ENCODE measurements at places on chromosomes 5 and 9.

- no peak for DNase-seq
Measured at GRCh38 chr5:137754961-137755762, 999 bp upstream of the HNRNPA0 start.

GRCh38 chr5:110256298-110256697, 470.2 kb downstream of the TMEM232 start:
- DNase-seq = no peak

GRCh38 chr5:126234563-126235195, 188.5 kb upstream of the GRAMD2B start:
- DNase-seq = no peak

- DNase-seq = no peak
Measured at GRCh38 chr9:70405808-70406433, 8.5 kb downstream of the KLF9 start.

DNA sequence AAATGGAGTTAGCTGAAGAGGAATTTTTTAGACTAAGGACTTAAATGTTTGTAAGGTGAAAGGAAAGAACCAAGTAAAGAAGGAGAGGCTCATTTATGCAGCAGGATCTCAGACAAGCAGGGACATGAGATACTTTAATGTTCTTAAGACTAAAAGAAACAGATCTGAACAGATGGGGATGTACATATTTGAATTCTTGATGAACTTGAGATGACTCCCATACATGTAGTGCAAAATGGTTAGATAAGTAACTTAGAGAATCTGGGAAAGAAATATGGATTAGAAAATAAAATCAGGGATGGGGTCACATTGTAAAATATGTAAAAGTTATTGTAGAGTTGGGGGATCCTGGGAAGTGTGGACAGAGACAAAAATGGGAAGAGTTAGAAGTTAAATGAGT, 27.1 kb upstream of the PSAT1 start:
- no peak for DNase-seq

DNA sequence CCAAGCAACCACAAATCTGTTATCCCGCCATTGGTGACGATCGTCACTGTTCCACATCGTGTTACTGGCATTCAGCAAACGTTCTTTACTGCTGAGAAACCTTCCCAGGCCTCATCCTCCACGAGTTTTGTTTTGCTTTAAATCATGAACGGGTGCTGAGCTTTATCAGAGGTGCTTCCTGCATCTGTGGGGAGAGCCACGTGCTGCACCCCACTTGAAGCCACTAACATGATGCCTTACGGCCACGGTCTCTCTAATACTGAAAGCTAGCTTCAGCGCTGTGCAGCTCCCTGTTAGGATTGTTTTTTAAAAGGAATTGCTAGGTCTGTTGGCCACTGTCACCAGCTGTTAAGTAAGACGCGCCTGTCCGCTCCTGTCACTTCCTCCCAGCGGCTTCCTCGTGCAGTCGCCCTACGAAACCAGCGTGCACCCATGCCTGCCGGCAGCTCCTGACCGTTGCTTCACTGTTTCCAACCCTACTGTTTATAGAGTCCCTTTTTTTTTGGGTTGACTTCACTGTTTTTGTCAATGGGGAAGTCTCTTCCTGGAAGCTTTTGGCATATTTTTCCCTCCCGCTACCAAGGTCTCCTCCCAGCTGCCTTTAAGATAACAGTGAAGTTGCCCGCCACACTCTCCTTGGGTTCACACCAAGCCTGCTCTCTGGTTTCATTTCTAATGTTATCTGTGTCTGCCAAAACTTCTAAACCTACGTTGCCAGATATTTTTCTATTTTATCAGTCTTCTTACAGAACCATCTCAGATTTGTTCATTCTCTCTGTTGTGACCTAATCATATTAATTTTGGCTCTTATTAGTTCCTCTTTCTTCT, 20.3 kb downstream of the LPCAT1 start:
- DNase-seq = no peak

- no peak for DNase-seq
Measured at GRCh38 chr9:130450344-130451003, 5.7 kb downstream of the ASS1 start.

DNA sequence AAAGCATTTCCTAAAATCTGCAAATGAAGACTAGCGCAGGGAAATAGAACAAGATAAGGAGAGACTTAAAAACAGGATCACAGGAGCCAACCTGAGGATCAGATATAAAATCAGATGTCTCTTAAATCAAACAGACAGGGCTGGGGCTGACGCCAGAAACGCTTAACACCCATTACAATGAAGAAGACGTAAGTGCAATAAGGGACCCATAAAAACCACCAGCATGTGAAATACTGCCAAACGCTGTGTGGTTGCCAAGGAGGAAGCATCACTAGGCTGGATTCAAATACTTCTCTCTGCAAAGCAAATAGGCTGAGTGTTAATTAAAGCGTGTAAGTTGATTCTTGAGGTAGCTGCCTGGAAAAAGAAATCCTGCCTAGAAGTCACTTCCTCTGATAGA, 74.4 kb upstream of the ATP10B start:
- DNase-seq = no peak

DNA sequence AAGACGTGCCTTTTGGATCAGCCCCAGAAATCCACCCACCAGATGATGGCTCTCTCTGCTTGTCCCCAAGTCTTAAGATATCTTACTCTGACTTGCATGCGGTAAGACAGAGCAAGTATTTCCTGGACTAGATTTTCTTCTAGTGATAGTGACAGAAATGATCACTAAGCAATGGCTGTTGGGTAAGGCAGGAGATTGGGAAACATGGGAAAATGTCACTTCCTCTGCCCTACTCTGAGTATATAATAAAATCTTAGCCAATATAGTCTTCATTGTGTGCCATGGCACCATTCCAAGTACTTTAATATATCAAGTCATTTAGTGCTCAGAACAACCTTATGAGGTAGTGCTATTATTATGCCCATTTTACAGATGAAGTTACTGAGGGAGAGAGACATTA, 31.0 kb upstream of the GNA14 start:
- no peak for DNase-seq

DNA sequence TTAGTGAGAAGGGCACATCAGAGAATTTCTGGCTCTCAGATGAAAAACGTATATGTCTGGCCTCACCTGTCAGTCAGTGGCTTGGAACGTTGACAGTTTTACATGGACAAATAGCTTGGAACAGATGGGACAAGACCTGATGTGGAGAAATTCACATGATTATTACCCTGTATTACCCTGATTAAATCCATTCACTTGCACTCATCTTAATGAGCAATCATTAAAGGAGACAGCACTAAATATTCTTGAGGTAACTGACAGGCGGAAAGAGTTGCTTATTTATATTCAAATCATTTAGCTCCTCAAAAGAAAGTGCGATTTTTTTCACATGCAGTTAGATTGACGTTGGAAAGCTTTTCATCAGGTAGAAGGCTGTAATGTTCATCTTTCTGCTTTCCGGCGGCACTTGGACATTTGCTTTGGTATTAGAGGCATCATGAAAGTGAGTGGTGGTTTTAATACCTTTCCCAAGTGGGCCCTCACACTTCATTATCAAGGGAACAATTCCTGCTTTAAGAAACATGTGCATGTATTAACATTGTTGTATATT, 11.7 kb upstream of the TAS2R1 start:
- DNase-seq = no peak

GRCh38 chr5:67732471-67732870, 483.1 kb upstream of the PIK3R1 start:
- no peak for DNase-seq

GRCh38 chr9:18747595-18747994, 273.6 kb downstream of the ADAMTSL1 start:
- DNase-seq = no peak

DNA sequence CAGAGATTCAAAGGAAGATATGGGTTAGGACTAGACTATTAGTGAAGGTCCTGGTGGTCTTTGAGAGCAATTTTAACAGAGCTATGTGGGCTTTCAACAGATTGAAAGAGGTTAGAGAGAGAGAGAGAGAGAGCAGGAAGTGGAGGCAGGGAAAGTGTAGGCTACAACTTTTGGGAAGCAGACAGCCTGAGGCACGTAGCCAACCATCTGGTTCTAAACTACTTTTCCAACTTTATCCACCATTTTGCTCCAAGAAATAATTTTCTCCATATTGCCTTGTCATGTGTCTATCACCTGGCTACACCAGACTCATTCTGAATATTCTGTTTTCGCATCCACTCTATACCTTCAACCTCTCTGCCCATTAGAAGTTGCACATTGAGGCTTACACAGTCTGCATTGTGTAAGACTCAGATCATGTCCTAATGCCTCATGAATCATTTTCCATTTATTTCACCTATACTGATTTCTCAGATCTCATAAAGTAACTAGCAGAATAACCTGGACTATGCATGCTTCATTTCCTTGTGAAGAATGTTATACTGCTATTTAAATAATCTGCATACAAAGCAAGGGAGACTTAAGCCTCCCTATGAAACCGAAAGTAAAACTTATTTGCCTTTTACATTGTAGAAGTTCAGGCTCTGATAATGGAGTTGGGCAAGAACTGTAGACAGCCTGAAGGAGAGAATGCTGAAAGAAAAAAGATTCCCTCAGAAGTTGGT, 235.6 kb downstream of the ELAVL2 start:
- no peak for DNase-seq

- no peak for DNase-seq
Measured at GRCh38 chr9:114914139-114914538, 16.3 kb downstream of the TNFSF8 start.

DNA sequence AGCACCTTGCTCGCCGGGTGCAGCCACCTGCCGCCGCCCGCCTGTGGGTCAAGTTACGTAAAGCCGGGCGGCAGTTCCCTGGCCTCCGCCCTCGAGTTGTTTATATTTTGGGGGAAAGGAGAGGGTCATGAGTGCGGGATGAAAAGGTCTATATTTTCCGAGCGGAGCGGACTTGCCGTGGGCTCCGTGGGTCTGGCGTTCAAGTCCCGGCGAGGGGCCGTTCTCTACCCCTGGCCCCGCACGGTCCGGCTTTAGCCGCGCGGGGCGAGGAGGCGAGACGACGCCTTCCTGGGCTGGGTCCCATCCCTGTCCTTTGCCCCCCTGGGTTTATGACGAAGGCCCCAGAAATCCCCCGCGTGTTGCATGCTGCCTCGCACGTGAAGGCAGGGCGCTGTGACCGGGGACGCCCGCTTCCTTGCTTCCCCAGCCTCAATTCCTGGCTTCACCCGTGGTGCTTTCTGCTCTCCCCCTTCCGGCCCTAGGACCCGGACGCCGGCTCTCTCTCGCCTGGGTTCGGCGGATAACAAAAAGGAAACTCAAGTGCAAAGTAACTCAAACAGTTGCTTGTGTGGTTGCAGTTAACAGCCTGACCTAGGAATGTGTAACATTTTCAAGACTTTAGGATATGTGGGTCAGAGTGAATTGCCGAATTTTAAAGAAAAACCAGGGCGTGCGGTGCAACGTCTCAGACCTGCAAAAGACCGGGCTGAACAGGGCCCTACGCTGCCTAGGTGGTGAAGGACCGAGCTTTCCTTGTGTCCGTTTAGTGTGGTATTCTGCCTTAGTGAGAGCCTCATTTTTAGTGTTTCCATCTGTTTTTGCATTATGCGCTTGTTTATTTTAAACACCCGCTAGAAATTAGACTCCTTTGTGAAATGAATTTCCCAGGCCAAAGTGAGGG, 810 bp downstream of the VPS13A start:
- peak; percentile 27 for DNase-seq

GRCh38 chr5:14937254-14937653, 65.7 kb upstream of the ANKH start:
- no peak for DNase-seq

- DNase-seq = no peak
Measured at GRCh38 chr5:2502970-2503594, 248.4 kb downstream of the IRX2 start.

DNA sequence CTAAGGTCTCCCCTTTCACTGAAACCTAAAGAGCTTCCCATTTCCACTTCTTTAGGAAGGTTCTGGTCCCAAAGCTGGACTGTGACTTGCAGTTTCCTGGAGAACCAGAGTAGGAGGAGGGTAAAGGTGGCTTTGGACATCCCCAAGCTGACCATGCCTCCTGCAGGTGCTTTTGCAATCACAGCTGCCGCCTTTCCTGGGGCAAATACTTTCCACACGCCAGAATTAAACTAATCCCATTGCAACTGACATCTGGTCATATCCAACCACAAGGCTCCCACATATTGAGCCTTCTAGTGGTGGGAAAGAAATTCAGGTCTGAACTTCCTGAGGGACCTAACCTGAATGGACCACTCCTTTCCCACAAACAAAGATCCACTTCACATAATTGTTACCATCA, 92.7 kb downstream of the NRG2 start:
- no peak for DNase-seq

DNA sequence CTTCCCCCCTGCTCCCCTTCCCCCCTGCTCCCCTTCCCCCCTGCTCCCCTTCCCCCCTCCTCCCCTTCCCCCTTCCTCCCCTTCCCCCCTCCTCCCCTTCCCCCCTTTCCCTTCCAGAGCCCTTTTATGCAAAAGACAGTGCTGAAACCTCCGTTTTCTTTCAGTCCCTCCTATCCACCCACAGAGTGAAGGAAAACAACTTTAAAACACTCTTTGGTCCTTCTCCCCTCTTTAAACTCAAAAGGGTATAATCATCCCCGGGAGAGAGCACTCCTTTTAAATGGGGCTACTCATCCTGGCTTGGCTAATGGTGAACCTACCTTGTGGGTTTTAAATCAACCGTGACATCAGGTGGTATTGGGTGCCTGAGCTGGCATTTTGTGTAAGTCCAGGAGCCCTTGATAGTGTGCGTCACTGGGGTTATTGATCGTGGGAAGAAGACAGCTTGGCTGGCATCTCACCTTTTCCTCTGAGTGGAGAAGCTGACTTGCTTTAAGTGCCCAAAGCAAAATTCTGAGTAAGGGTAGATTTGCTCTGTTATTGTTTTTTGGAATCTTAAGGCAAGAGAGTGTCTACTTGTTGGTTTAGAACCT, 2.7 kb downstream of the LARP1 start:
- DNase-seq = peak; percentile 50

DNA sequence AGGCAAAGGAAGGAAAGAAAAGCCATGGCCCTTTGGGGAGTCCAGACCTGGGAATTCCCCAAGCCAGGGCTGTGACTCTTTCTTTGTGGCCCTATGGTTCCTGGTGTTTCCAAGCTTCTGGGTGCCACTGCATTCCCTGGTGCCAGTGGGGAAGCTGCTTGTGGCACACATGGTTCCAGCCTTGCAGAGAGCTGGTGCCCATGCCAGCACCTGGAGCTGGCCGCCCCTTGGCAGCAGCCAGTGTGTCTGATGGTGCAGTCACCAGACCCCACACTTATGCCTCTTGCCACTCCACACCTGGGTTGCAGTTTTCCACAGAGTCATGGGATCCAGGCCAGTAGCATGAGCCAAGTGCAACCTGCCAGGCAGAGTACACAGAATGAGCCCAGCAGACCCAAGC, 1495.3 kb upstream of the NUDT12 start:
- DNase-seq = no peak

DNA sequence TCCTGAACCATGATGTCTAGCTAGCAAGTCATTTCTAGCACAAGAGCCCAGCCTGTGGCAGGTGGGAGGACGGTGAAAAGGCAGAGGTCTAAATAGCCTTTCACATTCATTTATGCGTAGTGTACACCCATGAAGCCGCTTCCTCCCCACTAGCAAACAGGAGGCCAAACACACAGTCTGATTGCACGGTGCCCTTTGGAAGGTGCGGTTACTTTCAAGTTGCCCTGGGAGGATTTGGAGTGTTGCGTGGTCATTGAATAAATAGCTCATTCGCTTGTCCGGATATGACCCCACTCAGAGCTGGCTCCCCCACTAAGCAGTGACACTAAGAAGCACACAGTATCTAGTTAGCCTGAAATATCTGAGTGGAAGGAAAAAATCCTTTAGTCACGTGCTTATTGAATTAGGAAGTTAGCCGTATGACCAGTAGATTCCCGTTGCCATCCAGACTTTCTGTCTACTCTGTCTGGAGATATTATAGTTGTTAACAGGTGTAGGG, 664 bp upstream of the ARSB start:
- DNase-seq = peak; percentile 28

- DNase-seq = no peak
Measured at GRCh38 chr5:125057912-125058826, 311.7 kb upstream of the ZNF608 start.
